ENCODE measurements at places on chromosomes 12 and 14. TPM values are rescaled to one million over a fixed set of nuclear protein-coding genes. Genes with fewer than 3 reads are reported as not detected.
A peak's percentile ranks its signal among the peaks of the same experiment; 100 is the strongest.

DNA sequence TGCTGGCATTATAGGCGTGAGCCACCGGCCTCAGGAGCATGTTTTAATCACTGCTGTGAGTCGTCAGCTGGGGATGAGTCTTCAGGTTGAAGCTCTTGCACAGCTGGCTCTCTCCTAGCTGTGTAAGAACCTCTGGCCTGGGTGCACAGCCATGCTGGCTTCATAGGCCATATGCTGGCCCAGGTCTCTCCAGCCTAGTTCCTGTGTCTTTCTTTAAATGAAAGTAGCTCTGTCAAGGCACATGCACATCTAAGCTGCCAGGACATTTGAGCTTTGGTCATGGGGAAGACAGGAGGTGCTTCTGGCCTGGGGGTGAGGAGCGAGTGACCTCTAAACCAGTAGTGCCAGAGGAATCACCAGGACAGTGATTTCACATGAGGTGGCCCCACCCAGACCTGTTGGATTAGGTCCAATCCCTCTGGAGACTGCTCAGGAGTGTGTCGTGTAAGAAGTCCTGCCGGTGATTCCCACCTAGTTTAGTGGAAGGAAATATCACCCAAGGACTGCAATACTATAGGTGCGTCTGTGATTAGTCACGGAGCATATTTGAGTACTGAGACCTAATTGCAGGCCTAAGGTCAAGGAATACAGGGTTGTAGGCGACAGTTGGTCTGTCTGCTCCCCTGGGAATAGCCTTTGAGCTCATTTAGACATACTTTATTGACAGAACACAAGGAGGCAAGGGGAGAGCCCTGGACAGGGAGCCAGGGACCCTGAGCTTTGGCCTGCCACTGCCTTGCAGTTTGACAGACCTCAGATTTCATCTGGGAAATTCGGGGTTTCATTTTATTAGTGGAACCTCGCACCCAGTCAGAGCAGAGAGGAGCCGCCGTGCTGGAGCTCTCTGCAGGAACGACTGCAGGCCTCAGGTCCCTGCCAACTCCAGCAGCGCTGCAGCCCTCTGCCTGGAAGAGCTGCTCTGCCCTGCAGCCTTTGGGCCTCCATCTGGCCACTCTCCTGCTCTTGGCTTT lies 67.0 kb downstream of the ANKRD9 start:
- peaks cover 6% of the 10 kb centered on the region for H3K4me1 ChIP-seq
- peaks cover 41% of the 10 kb centered on the region for H3K36me3 ChIP-seq
- H3K27ac ChIP-seq: no peak overlapping the region
- no peak overlapping the region for H3K4me3 ChIP-seq

GRCh38 chr14:61532123-61532505 lies 163.2 kb upstream of the HIF1A start:
- no peak overlapping the region for H3K27ac ChIP-seq
- no peaks in the 10 kb centered on the region for H3K27me3 ChIP-seq
- no peak overlapping the region for H3K4me3 ChIP-seq
- H3K4me1 ChIP-seq: peaks cover 36% of the 10 kb centered on the region
- no peaks in the 10 kb centered on the region for H3K36me3 ChIP-seq

NKX2-1 gene
- total RNA-seq: not detected

DNA sequence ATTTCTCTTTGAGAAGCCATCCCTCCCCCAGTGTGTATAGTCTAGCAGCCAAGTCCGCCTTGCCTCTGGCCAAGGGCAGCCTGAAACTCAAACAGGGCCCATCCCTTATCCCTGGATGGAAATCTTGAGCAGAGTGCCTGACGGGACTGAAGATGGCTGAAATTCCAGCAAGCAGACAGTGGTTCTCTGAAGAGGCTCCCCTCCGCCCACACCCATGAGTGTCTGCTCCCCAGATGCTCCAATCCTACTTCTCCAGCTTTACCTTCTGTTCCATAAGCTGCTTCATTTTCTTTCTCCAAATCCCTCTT lies 396.2 kb downstream of the NUAK1 start:
- DNase-seq: no peak
- H3K36me3 ChIP-seq: no peaks in the 10 kb centered on the region
- H3K27ac ChIP-seq: no peak overlapping the region
- no peaks in the 10 kb centered on the region for H3K27me3 ChIP-seq
- no peak overlapping the region for H3K4me3 ChIP-seq

DNA sequence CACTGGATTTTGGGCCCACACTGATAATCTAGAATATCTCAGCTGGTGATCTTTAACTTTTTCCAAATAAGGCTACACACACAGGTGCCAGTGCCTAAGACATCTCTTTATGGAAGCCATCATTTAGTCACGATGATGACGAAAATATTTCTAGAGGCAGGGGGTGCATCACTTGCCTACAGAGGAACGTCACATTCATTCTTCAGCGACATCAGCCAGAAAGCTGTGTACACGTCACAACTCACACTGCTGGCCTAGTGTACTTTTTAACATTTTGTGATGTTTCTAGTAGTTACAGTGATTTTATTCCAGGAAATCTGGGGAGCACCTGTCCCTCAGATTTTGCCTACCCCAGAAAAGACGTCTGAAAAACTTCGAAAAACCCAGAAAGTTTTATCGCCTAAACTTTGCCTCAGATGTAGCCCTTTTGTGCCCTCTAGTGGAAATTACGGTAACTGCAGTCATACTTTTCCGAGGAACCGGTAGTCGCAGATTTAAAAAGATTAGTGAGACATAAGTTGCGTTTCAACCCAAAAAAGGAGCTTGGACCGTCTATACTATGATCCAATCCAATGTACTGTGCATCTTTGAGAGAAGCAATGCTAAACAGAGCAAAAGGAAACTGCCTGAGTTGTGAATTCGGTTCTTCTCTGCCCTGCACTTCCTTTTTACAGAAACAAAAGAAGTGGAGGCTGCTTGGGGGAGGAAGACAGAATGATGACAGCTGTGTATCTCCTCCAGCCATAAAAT lies 64.3 kb upstream of the STON2 start:
- H3K27ac ChIP-seq: peak overlapping the region; percentile 32
- peaks cover 3% of the 10 kb centered on the region for H3K4me1 ChIP-seq
- H3K4me3 ChIP-seq: peak overlapping the region; percentile 69
- no peaks in the 10 kb centered on the region for H3K36me3 ChIP-seq

GRCh38 chr12:109953656-109954055 lies 42.5 kb downstream of the GIT2 start:
- H3K27me3 ChIP-seq: no peaks in the 10 kb centered on the region
- H3K4me3 ChIP-seq: no peak overlapping the region
- H3K27ac ChIP-seq: no peak overlapping the region

DNA sequence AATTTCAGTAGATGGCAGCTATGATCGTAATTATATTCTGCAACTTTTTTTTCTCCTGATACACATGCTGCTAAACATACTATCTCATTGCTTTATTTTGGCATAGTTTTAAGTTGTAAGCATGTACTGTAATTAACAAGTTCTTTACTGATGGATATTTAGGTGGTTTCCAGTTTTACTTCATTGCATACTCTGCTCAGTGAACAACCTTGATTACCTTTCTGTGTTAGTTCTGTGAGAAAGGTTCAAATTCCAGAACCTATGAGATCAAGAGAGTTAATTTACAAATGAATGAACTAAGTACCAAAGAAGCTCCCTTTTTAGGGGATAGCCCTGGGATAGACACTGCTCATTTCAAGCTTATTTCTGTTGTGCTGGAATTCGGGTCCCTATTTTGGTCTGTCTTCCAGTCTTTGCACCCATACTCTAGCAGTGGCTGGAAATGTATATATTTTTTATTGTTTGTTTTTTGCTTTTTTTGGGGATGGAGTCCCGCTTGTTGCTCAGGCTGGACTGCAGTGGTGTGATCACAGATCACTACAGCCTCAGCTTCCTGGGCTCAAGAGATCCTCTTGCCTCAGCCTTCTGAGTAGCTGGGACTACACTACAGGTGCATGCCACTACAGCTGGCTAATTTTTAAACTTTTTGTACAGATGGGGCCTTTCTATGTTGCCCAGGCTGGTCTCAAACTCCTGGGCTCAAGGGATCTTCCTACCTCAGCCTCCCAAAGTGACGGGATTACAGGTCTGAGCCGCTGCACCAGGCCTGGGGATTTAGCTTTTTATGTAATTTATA lies 10.6 kb downstream of the PAPOLA start:
- no peak overlapping the region for H3K27ac ChIP-seq
- H3K4me3 ChIP-seq: no peak overlapping the region
- H3K27me3 ChIP-seq: no peaks in the 10 kb centered on the region
- no peaks in the 10 kb centered on the region for H3K36me3 ChIP-seq
- H3K4me1 ChIP-seq: peaks cover 64% of the 10 kb centered on the region
- DNase-seq: no peak

DNA sequence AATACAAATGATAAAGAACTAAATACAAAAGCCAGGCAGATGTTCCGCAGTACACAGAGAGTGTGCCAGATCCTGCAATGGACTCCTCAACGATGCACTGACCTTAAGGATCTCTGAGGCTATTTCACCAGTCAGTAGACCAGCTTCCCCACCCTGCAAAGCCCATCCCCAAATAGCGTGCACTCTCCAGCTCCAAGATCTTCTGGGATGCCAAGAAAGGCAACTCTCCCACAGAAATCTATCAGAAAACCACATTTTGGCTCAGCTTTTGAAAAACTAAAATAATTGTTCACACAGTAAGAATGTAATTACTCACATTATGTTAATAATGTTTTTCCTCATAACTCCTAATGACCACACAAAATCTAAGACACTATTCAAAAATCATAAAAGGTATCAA lies 90.4 kb downstream of the PPP2R5E start:
- H3K4me3 ChIP-seq: no peak overlapping the region
- no peaks in the 10 kb centered on the region for H3K27me3 ChIP-seq
- peaks cover 12% of the 10 kb centered on the region for H3K4me1 ChIP-seq
- no peak for DNase-seq
